A375 (cell line): ENCODE measurements at places on chromosomes 4 and X. TPM values are rescaled to one million over a fixed set of nuclear protein-coding genes. Genes with fewer than 3 reads are reported as not detected.

Gene VSIG1
- total RNA-seq: not detected in 2 replicates

Gene HELT
- not detected in 2 replicates for total RNA-seq

Gene CPZ
- 0.16 TPM in 1 of 2 replicates, not detected in the other for total RNA-seq

Gene HTR2C
- not detected in 2 replicates for total RNA-seq

Gene MID1
- total RNA-seq: 12.8 and 22.7 TPM in 2 replicates

Gene FRG2
- total RNA-seq: not detected in 2 replicates

Gene ZNF595
- total RNA-seq: 35.2 and 46.1 TPM in 2 replicates

Gene GRSF1
- total RNA-seq: 49.3 and 57.9 TPM in 2 replicates

Gene LPAR4
- total RNA-seq: 0.27 and 0.41 TPM in 2 replicates

Gene AFF2
- total RNA-seq: not detected in 2 replicates

Gene NUP62CL
- total RNA-seq: not detected in 2 replicates

Gene IL15
- 0.27 and 1.5 TPM in 2 replicates for total RNA-seq

Gene ANXA10
- total RNA-seq: 0.45 and 0.50 TPM in 2 replicates

Gene SLC30A9
- total RNA-seq: 74.9 and 86.8 TPM in 2 replicates

Gene FAM133A
- 0.38 and 0.42 TPM in 2 replicates for total RNA-seq

Gene ARR3
- total RNA-seq: not detected in 2 replicates

Gene NR3C2
- 0.69 and 0.72 TPM in 2 replicates for total RNA-seq

Gene AWAT2
- not detected in 2 replicates for total RNA-seq

Gene MAD2L1
- total RNA-seq: 36.8 and 46.7 TPM in 2 replicates

Gene UCP1
- total RNA-seq: not detected in 2 replicates

Gene BEND4
- total RNA-seq: 1.7 TPM in 2 replicates

Gene UGT2B10
- not detected in 2 replicates for total RNA-seq

Gene RHOH
- not detected in 2 replicates for total RNA-seq

Gene TLR3
- total RNA-seq: 2.0 and 2.9 TPM in 2 replicates

Gene RPGR
- 20.7 and 22.3 TPM in 2 replicates for total RNA-seq

Gene TEX13B
- not detected in 2 replicates for total RNA-seq

Gene SMIM10
- total RNA-seq: not detected in 2 replicates

Gene TLR7
- total RNA-seq: not detected in 2 replicates
